COLO829 (cell line): ENCODE measurements at places on chromosomes 1 and 21.

- no peak for DNase-seq
Measured at GRCh38 chr1:156154317-156154749, 948 bp downstream of the SEMA4A start.

DNA sequence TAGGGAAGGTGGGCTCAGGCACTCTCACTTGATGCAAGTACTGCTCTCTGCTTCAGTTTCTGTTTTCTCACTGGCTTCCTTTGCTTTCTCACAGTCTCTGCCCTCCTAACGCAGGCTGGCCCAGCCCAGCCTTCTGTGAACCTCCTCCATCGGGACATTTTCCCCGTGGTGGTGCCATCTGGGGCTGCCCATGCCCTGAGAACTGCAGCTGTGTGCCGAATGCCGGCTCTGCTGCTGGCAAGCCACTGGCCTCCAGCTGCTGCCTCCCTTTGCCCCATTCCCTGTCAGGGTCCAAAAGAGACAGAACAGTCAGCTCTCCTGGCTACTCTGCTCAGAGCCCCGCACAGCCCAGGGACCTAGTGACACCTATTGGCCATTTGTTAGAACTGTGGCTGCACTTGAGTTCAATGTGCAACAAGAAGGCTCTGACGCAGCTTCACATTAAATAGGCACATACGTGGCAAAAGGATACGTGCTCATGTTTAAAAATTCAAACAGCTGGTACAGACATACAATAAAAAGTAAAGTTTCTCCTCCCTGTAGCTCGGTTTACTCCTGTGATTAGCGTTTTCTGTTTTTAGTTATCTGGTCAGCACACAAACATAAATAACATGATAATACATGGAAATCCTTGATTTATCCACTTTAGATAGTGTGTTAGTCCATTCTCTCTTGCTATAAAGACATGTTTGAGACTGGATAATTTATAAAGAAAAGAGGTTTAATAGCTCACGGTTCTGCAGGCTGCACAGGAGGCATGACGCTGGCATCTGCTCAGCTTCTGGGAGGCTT is 46.6 kb downstream of the FCRL5 start:
- peak; percentile 72 for DNase-seq

DNA sequence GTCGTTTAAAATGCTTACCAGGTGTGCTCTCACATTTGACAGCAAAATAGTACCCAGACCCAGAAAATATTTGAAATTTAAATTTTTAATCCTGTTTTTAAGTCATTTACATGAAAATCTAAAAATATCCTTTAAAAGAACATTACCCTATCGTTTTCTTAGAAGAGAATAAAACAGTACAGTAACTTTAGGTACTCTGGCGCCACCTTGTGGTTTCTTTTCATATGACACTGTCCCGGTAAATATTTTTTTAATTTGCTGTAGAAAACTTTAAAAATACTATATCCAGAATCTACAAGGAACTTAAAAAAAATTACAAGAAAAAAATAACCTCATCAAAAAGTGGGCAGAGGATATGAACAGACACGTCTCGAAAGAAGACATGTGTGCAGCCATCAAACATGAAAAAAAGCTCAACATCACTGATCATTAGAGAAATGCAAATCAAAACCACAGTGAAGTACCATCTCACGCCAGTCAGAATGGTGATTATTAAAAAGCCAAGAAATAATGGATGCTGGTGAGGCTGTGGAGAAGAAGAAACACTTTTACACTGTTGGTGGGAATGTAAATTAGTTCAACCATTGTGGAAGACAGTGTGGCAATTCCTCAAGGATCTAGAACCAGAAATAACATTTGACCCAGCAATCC is 129.2 kb downstream of the RGS21 start:
- DNase-seq: no peak

GRCh38 chr21:21034036-21034435 is 35.8 kb downstream of the NCAM2 start:
- DNase-seq: no peak

DNA sequence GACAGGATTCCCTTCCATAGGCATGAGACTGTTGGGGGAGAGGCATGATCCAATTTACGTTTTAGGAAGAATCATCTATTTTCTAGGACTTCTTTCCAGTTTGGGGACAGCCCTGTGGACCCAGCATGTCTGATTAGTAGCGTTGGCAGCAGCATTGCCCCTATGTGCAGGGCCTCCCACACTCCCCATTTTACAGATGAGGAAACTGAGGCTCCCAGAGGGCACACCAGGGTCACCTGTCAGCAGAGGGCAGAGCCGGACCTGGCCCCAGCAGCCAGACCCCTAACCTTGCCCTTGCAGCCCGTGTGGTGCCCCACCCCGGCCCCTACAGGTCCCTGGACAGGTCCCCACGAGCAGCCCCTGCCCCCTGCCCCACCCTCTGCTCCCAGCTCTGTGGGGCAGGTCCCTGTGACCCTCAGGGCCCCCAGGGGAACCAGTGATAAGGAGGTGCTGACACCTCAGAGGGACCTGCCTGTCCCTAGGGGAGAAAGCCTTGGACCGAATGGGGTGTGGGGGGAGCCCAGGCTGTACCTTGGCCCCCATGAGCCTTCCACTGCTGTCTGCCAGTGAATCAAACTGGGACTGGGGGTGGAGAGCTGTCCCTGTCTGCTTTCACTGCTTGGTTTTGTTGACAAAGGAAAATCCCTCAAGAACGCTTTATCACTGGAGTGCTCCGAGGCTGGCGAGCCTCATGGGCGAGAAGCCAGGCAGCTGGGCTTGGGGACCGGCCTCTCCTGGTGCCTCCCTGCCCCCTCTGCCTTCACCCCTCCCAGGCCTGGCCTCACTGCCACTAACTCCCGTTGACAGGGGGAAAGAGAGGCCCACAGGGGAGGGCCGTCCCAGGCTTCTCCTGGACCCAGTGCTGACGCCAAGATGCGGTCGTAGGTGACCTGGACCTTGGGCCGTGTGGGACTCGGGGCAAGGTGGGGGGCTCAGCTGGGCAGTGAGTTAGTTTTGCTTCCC is 39.4 kb upstream of the CCDC27 start:
- DNase-seq: no peak

DNA sequence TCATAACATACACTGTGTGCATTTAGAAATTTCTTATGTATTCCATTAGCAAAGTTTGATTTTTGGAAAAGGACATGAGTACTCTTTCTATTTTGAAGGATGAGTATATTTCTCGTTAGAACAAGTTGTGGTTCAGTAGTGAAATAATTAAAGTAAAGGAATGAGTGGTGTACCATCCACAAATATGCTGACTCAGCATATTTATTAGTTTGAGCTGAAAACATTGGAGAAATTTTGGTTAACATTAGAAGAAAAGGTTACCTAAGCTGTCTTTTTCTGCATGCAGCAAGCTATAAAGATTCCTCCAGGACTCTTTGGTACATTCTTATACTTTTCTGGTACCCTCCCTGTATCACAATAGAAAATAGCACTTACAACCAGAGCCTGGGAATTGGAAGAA is 5.7 kb upstream of the OR2L5 start:
- DNase-seq: no peak

DNA sequence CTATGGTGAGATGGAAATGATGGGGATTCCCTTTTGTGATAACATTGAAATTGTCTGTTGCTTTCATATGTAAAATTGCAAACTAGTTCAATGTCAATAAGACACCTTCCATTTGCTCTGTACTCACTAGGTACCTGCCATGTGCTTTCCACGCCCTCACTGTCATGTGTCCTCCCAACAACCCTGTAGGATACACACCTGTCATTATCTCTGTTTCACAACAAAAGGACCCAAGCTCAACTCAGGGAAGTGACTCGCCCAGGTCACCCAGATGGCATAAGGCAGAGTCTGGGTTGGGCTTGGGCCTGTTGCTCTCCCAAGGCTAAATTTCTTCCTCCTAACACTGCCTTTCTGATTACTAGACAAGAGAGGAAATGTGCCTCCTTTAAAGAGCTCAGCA is 45.3 kb upstream of the MCOLN3 start:
- DNase-seq: no peak

- no peak for DNase-seq
Measured at GRCh38 chr1:18684303-18684702, 53.7 kb downstream of the PAX7 start.

DNA sequence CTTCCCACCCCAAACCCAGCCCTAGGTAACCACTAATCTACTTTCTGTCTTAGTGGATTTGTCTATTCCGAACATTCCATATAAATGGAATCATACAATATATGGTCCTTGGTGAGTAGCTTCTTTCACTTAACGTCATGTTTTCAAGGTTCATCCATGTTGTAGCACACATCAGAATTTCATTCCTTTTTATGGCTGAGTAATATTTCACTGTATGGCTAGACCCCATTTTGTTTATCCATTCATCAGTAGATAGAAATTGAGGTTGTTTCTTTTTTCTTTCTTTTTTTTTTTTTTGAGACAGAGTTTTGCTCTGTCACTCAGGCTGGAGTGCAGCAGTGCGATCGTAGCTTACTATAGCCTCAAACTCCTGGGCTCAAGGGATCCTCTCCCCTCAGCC is 3.2 kb downstream of the SPATA21 start:
- DNase-seq: no peak

- no peak for DNase-seq
Measured at GRCh38 chr1:31596737-31597097, 20.4 kb downstream of the TINAGL1 start.

DNA sequence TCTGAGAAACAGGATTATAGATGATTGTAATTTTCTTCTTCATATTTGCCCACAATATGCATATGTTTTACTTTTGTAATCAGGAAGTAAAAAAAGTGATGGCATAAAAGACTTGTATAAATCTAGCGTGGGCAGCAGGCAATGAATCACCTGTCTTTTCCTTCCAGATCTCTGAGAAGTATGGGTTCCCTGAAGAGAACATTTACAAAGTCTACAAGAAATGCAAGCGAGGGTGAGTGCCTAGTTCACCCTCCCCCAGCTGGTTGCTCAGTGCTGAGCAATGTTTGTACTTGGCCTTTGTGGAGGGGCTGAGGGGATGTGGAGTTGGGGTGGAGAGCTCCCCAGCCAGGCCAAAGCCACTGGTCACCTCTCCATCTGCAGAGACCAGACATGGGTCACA is 30.7 kb downstream of the GRHL3 start:
- DNase-seq: no peak

GRCh38 chr1:209400351-209401220 is 182.9 kb upstream of the CAMK1G start:
- no peak for DNase-seq

DNA sequence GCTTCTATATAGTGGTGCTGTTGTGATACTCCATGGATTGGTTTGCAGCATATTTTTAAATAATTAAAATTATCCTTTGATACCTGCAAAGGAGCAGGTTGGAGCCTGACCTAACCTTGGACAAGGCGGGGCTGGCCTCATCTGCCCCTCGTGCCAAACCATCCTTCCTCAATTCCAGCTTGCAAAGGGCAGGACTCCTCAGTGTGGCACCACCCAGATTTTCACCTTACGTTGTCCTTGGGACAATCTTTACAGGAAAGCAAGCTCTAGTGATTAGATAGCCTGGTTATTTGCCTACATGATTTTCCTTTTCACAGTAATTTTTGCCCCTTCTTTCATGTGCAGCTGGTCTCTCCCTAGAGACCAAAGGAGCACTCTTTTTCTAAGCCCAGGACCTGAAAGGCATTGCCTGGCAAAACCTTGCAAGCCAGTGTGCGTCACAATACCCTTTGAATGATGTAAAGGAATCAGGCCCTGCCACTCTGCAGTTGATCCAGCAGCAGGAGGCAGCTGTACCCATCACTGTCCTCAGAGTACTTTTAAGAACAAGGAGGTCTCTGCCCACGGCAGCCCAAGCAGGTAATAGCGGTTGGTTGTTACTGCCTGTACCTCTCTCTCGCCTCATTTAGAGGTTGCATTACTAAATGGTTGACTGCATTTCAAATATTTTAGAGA is 99.4 kb downstream of the ADSS2 start:
- no peak for DNase-seq

DNA sequence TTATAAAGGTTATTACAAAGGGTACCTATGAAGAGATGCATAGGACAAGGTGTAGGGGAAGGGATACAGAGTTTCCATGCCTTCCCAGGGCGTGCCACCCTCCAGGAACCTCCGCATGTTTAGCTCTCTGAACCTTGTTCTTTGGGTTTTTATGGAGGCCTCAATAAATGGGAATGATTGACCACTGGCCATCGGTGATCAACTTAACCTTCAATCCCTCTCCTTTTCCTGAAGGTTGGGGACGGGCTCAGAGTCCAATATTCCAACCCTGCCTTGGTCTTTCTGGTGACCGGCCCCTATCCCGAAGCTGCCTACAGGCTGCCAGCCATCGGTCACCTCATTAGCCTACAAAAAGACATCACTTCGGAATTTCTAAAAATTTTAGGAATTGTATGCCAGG is 11.7 kb downstream of the CD244 start:
- DNase-seq: no peak

DNA sequence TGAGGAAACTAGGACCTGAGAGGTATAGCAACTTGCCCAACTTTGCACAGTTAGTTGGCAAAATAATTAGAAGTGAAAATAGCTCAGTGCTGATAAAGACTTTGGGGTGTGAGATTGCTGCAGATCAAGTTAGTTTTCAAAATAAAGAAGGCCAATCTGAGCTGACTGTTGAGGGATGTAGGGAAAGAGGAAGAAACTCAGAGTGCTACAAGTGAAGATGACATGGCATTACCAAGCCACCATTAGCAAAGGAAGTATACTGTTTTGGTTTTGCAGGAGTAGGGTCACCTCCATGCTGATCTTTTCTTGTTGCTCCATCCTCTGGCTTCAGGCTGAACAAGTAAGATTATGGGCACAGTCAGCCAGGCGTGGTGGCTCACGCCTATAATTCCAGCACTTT is 78.7 kb upstream of the ADAM30 start:
- DNase-seq: no peak

GRCh38 chr1:206935491-206936067 is 10.7 kb downstream of the PIGR start:
- DNase-seq: peak; percentile 45

DNA sequence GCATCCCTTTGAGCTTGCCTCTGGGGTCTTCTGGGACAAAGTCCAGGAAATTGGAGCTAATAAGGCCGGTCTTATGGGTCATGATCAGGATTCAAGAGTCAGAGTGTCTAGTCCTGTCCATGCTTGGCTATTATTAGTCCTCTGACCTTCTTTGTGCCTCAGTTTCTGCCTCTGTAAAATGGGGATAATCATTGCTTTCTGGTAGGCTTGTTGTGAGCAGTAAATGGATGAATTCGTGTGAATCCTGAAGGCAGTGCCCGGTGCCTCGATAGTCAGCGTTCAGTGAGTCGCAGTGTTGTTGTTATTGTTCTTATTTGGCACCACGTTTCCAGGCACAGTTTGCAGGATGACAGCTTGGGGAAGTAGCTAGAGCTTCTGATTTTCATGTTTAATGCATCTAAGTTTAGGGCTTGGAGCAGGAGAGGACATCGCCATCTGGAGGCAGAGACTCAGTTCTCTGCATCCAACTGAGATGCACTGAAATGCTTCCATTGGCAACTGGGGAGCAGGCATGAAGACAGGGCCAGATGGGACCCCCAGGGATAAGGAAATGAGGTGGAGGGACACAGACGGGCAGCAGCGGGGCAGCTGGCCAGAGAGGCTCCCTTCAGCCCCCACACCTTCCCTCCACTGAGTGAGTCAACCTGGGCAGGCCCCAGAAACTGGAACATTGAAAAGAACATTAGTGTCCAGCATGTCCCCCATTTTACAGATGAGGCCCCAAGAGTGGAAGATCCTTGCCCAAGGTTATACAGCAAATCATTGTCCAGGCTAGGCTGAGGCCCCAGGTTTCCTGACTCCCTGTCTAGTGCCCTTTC is 160.3 kb downstream of the PTPRU start:
- no peak for DNase-seq
